ENCODE measurements at places on chromosomes 3 and 15.
A peak's percentile ranks its signal among the peaks of the same experiment; 100 is the strongest.

DNA sequence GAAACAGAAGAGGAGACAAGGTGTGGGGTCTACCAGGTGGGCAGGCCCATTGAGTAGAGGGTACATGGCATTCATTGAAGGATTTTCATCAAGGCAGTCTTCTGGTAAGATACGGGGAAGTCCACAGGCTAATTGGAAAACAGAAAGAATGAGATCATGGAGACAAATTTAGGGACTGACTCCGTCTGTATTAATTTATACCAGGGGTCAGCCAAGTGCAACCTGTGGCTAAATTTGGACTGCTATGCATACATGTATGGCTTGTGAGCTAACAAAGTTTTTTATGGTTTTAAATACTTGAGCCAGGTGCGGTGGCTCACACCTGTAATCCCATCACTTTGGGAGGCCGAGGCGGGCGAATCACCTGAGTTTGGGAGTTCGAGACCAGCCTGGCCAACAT lies 21.1 kb upstream of the SNRPN start:
- DNase-seq: no peak

DNA sequence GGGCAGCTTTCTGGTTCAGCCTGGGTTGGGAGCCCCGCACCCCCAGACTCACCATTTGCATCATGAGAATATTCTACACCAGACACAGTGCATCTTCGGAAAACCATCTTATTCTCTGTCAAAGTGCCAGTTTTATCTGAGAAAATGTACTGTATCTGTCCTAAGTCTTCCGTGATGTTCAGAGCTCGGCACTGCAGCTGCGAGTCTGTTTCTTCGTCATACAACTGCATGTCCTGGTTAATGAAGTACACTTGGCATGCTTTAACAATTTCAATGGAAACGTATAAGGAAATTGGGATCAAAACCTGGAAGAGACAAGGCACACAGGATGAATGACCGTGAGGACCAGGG lies 141.5 kb downstream of the ATP10A start:
- no peak for DNase-seq

DNA sequence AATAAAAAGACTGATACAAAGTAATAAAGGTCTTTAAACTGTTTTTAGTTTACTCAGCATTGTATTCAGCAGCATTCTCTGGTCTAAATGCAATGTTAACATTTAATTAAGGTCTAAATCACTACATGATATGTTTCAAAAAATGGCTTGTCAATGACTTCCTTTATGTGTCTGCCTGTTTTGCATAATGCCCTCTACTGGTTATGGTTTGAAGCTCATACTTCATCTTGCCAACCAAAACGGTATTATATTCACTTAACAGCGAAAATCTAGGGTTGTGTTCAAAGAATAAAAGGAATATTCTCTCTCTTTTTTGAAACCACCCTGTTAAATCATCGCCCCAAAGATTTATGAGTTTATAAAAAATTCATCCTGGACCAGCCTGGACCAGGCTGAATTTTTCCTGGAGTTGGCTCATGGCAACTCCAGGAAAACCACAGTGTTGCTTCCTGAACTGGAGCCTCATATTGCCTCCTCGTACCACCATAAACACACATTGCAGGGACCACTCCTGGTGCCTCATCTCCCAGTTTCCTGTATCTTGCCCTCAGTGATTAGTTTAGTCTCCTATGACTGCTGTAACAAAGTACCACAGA lies 6.7 kb upstream of the NCEH1 start:
- peak; percentile 29 for DNase-seq

GRCh38 chr3:45098310-45098709 lies 47.9 kb downstream of the CDCP1 start:
- DNase-seq: no peak

DNA sequence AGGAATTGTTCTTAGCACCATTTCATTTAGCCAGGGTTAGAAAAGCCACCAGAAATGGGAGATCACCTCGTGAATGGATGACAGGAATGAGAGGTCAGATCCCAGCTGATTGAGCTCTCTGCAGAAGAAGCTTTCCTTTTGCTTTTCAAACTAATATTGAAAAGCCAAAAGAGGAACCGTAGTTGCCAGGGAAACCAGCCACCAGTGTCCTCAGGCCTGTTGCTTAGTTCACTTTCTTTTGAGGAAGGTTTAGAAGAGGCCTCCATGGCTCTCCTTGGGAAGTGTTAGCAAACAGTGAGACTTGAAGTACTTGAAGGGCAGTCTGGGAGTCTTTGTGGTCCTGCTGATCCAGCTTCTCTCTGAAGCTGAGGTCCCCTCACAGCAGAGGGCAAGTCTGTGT lies 7.4 kb upstream of the CCK start:
- no peak for DNase-seq

DNA sequence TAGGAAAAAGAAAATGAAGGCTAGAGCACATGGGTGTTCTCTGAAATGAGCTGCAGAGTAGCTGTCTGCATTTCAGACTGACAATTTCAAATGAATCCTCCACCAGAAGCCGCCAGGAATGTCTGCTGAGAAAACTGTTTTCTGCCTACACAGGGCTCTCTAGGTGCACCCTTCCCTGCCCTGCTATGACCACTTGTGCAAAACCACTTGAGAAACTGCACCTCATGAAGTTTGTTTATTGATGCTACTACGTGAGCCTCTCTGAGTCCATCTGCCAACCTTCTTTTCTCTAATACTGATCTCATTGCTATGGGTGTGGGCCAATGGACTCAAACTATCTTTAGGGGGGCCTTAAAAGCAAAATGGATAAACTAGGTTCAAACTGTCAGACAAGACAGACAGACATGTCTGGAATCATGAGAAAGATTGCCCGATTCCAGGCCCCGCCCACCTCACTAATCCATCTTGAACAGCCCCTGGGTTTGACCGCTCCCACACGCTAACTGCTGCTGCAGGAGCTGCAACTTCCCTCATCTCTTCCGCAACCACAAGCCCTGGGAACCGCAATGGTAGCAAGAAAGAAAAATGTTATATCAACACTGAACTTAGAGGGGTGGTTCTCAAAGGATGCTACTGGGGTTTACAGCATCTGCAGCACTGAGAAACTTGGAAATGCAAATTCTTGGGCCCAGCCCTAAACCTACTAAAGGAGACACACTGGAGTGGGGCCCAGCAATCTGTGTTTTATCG lies 9.0 kb upstream of the CD47 start:
- DNase-seq: no peak

All from NCI-H2081 (cell line).